DMS 273 treated with DMSO at 0.1 percent for 48 hours (cell line): ENCODE measurements at places on chromosomes 6 and 20.

- no peak for DNase-seq
Measured at GRCh38 chr6:20464041-20464440, 62.4 kb downstream of the E2F3 start.

DNA sequence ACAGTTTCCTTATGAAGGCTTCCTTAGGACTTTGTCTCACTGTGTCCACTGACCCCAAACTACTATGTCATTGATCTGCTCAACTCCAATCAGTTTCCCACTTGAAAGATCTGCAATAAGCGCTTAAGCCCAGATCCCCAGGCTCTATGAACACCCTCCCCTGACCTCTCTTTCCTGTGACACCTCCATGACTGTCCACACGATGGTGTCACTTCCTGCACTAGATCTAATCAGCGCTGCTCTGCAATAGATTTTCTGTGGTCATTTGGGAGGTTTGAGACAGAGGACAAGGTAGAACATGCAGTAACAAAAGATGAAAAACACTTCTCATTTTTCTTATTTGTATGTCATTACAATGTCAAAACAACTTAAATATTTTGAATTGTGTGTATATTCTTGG, 304.6 kb upstream of the AGPAT4 start:
- no peak for DNase-seq

DNA sequence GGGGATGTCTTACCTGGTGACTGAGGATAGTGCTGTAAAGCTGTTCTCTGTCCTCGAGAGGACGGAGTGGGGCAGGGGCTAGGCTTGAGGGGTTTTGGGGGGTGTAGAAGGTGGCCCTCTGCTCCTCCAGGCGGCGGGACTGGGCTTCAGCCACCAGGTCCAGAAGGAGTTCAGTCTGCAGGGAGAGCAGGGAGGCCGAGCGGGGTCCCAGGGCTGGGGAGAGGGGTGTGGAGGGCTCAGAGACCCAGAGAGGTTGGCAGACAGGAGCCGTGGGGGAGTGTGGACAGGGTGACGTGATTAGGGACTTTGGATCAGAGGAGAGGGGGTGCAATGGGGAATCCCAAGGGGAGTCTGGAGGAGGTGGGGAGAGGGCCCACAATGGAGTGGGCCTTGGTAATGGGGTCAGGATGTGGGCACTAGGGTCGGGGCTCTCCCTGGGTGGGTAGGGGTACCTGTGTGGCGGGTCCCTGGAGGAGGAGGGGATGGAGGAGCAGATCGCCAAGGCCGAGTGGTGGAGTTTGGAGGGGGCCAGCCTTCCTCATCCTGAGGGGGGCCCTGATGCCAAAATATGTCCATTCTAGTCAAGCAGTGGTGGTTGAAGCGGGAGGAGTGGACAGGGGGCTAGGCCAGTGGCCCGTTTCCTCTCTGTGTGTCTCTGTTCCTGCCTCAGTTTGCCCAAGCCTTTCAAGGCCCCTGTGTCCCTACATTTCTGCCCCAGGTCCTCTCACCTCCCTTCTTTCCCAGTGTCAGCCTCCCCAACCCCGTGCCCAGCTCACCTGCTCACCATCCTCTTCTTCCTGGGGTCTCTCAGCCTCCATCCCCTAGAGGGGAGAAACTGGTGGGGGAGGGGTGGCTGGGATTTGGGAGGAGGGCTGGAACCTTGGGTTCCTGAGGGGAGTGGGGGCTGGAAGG, 491 bp downstream of the GPSM3 start:
- no peak for DNase-seq

- DNase-seq: no peak
Measured at GRCh38 chr6:15389765-15390723, 144.2 kb downstream of the JARID2 start.

DNA sequence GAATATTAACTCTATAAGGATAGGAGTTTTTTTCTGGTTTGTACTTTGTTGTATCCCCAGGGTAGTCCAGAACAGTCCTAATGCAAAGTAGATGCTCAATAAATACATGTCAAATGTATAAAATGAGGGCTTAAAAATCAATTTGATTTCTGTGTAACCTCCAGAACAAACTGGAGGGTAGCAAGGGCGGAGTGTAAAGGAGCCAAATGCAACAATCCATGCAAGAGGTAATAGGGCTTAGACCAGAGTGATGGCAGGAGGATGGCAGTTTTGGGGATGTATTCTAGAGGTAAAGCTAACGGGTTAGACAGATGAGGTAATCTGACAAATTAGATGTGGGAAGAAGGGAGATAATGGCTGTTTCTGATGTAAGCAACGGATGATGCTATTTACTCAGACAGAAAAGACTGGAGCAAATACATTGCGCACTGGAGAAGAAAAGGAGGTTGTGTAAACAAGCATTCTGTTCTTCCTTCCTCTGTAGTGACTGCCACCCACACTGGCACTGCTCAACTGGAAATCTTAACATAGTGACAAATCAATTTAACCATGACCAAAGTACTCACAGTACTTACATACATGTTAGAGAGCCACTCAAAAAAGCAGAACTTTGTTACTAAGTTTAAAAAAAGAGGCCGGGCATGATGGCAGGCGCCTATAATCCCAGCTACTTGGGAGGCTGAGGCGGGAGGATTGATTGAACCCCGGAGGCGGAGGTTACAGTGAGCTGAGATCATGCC, 2.0 kb downstream of the ZNF318 start:
- DNase-seq: no peak

- DNase-seq: no peak
Measured at GRCh38 chr20:45266977-45267376, 12.6 kb upstream of the SLPI start.

DNA sequence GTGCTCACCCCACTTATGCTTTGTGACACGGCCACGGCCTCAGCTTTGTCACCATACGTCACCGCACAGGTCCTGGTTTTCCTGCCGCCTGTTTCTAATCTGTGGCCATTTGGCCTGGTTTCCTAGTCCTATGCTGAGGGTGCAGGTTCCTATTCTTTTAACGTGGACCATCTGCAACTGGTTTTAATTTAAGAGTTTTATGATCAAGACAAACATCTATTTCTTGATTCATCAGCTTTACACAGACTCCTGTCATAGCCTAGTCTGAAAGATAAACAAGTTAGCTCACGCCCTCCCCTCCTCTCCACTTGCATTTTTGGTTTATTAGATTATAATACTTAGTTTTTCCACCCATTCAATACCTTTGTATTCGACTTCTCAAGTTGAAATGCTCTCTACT, 97.5 kb upstream of the RPS6KA2 start:
- DNase-seq: no peak

GRCh38 chr6:422433-423054, 31.0 kb downstream of the IRF4 start:
- DNase-seq: no peak

- DNase-seq: no peak
Measured at GRCh38 chr6:121867095-121867494, 431.6 kb downstream of the GJA1 start.

DNA sequence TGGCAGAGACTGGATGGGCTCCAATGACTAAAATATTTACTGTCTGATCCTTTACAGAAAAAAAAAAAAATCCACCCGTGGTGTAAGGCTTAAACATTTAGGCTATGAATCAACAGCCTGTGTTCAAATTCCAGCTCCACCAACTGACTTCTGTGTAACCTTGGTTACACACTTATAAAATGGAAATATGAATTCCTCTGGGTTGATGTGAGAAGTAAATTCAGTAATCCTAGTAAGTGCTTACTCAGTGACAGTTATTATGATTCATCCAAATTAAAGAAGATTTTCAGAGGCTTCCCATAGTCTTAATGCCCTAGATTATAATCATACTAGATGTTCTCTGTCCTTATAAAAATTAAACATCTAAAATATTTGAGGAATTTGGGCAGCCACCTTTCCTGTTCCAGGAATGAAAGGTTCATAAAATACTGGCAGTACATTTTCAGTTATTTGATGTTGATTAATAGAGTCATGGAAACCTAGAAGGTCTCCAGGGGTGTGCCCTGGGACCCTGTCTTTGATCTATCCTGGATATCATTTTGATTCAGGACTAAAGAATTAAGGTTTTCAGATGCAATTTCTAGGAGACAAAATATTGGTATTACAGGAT, 180.3 kb upstream of the ZNF217 start:
- no peak for DNase-seq
